ENCODE measurements at places on chromosomes 2 and 18.
A peak's percentile ranks its signal among the peaks of the same experiment; 100 is the strongest.

DNA sequence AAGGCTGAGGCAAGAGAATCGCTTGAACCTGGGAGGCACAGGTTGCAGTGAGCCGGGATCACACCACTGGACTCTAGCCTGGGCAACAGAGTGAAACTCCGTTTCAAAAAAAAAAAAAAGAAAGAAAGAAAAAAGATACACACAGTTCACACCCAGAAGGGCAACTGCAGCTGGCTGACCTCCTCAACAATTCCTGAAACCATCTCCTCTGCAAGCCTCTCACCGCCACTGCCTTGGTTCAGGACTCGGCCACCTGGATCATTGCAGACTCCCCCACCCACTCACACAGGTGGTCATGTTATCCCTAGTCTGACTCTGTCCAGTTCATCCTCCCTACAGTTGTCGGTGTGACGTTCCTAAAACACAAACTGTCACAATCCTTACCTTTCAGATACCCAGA lies 2.2 kb downstream of the CYS1 start:
- DNase-seq, result no peak

- DNase-seq, result no peak
These were observed 169.4 kb downstream of the SMAD7 start for GRCh38 chr18:48781163-48781987.

- DNase-seq, result no peak
These were observed 3.4 kb downstream of the ARHGAP28 start for GRCh38 chr18:6732952-6733351.

DNA sequence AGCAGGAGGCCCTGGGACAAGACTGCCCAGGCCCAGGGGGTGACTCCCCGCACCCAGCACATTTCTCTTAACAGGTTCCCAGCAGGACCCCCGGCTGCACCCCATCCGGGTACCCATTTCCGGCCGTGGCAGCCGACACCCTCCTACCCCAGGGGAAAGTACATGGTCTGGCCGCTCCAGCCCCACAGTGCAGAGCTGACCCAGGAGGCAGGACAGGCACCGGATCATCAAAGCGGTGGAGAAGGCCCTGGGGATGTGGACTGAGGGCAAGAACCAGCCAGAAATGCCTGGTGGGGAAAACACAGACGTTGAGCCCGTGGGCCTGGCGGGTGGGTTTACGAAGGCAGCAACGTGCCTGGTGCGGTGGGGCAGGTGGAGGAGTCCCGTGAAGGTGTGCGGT lies 79.5 kb upstream of the GPC1 start:
- DNase-seq, result no peak

- DNase-seq, result no peak
These were observed 55.9 kb upstream of the EPAS1 start for GRCh38 chr2:46241344-46241743.

- no peak for DNase-seq
These were observed 172.2 kb downstream of the DLGAP1 start for GRCh38 chr18:4282954-4283353.

- no peak for DNase-seq
These were observed 17.7 kb upstream of the ATP6V1B1 start for GRCh38 chr2:70918016-70918415.

- no peak for DNase-seq
These were observed 57.2 kb upstream of the LDLRAD4 start for GRCh38 chr18:13161276-13161899.

GRCh38 chr2:171772373-171772772 lies 85.1 kb downstream of the DYNC1I2 start:
- DNase-seq, result no peak

GRCh38 chr2:125644257-125644656 lies 1011.7 kb upstream of the GYPC start:
- no peak for DNase-seq

- DNase-seq, result peak; percentile 5
These were observed 182.3 kb downstream of the RDH14 start for GRCh38 chr2:18378020-18378653.

DNA sequence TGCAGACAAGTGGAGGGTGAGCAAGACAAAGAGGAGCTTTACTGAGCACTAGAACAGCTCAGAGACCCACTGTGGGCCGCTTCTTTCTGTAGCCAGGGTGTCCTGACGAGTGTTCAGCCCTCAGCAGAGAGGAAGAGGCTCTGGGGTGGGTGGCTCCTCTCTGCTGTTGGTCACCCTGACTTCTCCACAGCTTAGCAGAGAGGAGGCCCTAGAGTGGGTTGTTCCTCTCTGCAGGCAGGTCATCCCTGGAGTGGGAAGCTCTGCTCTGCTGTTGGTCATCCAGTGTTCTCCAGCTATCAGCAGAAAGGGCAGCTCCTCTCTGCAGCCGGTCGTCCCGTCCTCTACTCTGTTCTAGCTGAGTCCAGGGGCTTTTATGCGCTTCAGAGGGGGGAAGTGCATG lies 286.5 kb downstream of the ICOS start:
- no peak for DNase-seq

DNA sequence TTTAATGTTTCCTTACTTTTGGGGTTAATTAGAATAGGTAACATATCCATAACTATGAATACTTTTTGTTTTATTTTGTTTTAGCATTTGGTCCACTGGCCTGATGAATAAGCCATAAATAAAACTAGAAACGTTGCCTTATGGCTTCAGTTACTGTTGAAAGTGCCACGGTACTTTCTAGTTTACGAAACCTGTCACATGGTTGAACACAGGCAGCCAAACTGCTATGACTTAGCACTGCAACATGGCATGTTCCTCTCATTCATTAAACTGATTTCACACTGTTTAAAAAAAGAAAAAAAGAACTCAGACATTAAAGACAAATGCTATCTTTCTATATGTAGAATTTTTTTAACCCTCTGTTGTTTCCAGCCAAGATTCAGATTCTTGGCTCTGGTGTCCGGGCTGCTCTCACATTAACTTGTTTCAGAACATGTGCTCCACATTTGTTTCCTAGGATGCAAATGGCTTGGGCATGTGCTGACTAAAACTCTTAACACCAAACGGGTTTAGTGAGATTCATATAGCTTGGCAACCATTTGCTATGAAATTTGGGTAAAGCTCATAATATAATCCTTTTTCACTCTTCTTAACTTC lies 323.9 kb upstream of the RND3 start:
- no peak for DNase-seq

DNA sequence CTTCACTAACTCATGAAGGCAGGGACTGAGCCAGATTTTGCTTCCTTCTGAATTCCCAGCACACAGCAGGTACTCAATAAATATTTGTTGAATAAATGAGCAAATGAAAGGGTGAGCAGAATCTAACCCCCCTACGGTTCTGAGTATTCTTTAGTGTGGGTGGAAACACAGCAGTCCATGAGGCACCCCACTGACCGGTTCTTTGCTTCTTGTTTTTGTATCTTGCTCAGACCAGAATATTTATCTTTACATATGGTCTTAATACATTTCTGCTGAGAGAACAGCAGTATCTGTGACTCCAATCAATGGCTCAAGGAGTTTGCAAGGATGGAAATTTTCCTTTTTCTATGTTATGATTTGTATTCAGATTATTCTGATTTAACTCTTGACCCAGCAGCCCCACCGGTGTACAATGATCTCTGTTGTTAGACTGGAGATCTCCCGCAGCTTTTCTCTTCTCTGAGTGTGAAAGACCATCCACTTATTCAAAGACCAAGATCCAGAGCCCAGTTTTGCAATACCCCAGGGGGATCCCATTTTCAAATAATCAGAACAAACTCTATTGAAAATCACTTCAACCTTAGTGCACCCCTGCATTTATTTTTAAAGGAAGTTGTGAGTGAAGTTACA lies 506.5 kb upstream of the TNP1 start:
- DNase-seq, result no peak

DNA sequence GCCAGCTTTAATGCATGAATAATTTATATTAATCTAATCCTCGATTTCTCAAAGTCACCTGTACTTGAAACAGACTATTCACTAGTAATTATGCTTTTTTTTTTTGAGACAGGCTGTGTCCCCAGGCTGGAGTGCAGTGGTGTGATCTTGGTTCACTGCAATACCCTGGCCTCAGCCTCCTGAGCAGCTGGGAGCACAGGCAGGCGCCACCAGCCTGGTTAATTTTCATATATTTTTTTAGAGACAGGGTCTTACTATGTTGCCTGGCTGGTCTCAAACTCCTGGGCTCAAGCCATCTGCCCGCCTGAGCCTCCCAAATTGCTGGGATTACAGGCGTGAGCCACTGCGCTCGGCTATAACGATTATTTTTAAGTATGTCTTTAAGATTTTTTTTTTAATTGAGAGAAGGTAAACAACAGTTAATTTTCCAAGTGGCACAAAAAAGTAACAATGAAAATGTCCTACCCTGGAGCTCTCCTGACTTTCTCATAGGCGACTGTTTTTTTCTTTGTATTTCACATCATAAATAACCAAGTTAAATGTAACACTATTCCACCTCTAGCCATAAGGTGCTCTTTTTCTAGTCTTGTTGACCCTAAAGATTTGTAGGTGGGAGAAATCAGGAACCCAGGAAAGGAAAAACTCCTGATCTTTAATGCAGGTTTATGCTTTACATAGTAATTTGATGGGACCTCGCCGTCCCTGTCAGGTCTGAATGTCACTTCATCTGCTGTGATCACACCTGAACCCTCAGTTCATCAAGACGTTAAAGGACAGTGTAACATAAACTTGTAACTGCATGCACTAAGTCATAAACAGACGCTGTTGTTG lies 1.3 kb upstream of the ANKRD12 start:
- no peak for DNase-seq

DNA sequence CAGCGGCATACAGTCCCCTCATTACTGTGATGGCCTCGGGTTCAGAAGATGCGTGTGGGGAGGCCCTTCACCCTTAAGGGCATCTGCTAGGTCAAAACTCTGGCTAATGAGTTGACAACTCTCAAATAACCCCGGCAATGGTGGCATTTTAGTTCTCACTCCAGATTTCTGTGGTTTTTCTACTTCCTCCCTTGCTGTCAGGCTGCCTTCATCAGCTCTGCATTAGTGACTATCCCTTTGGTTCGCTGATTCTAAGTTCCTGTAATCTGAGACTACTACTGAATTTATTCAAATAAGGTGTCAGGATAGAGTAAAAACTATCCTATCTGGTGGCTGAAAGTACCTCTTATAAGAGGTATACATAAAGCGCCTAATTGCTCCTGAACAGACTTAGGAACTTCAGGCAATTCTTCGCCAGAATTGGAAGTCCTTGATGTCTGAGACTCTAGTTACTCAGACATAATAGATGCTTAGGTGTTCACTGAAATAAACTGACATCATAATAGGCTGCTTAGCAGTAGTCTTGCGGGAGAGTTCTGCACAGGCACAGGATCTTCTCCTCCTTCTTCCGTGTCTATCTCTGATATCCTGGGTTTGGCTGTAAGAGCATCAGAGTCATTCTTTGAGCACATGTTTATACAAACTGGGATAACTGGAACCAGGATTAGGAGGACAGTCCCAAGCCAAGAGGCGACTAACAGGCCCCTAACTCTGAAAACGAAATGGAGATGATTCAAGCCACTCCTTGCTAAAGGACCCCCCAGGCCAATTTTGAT lies 194.5 kb downstream of the DNER start:
- no peak for DNase-seq

GRCh38 chr2:182763311-182763912 lies 47.4 kb downstream of the DNAJC10 start:
- DNase-seq, result no peak

GRCh38 chr2:119659601-119660342 lies 19.2 kb upstream of the TMEM177 start:
- no peak for DNase-seq

DNA sequence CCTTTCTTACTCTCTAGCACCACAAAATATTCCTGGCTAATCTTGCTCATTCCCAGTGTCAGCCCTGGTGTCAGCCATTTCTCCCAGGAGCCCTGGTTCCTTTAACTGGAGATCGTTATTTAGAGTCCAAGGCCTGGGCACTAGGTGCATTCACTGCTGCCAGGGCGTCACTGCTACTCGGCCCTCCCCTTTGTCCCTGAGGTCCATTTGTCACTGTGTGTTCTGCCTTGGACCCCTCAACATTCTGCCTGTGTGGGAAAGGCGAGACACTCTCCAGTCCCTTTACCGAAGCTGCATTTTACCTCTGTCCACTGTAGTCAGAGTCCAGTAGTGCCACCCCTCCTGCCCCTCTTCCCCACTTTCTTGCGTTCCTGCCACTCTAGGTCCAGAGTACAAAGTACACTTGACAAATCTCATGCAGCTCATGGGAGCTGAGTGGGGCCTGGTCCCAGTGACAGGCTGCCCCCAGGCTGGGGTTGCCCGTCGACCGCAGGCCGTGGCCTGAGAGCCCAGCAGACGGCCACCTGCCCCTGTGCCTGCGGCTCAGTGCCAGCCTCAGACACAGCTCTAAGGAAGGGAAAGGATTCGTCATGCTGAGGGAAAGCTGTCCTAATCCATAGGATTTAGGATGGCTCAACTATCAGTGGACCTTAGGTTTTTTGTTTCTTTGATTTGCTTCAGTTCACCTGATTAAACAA lies 52.1 kb downstream of the COPS8 start:
- no peak for DNase-seq

DNA sequence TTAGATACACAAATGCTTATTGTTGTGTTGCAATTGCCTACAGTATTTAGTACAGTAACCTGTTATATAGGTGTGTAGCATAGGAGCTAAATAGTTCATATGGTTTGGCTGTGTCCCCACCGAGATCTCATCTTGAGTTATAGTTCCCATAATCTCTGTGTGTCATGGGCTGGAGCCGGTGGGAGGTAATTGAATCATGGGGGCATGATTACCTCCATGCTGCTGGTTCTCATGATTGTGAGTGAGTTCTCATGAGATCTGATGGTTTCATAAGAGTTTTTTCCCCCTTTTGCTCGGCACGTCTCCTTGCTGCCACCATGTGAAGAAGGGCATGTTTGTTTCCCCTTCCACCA lies 190.5 kb upstream of the SESTD1 start:
- DNase-seq, result no peak

GRCh38 chr18:8375249-8375648 lies 234.0 kb upstream of the RAB12 start:
- DNase-seq, result no peak

DNA sequence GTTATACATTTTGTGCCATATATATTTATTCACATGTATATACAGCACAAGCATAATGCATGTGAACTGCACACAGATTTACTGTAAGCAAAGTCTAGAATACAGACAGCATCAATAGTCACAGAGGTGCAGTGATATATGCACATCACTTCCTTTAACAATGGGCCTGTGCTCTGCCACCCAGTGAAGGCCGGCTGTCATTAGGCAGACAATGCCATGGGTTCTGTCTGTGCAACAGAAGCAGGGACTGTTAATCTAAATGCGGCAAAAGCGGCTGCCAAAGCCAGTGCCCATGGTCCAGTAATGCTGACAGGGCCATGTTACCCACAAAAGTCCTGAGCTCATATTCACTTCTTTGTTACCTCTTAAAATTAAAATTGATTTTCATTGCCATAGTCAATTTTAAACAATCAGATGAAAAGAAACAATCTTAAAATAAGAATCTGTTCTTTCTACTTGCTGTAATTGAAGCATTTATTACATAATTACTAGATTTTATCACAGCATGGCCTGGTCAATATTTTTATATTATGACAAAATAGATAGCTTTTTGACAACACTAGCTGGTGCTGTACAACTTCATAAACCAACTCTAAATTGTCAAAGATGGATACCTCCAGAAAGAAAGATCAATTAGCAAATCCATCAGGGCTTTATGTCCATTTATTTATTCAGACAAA lies 232.0 kb downstream of the STK39 start:
- no peak for DNase-seq
